ENCODE measurements at places on chromosomes 1 and 21. TPM values are rescaled to one million over a fixed set of nuclear protein-coding genes. Genes with fewer than 3 reads are reported as not detected.
A peak's percentile ranks its signal among the peaks of the same experiment; 100 is the strongest.

The S100A9 gene
- 96.6 TPM for total RNA-seq

The HUNK gene
- total RNA-seq: 5.0 TPM

- no peak for DNase-seq
Observed at GRCh38 chr1:220198186-220199005, 73.9 kb downstream of the RAB3GAP2 start.

The JAM2 gene
- total RNA-seq: 4.2 TPM

The APOBEC4 gene
- not detected for total RNA-seq

The FAM163A gene
- 0.67 TPM for total RNA-seq

GRCh38 chr1:35555601-35556477 lies 1.4 kb downstream of the KIAA0319L start:
- no peak for DNase-seq

DNA sequence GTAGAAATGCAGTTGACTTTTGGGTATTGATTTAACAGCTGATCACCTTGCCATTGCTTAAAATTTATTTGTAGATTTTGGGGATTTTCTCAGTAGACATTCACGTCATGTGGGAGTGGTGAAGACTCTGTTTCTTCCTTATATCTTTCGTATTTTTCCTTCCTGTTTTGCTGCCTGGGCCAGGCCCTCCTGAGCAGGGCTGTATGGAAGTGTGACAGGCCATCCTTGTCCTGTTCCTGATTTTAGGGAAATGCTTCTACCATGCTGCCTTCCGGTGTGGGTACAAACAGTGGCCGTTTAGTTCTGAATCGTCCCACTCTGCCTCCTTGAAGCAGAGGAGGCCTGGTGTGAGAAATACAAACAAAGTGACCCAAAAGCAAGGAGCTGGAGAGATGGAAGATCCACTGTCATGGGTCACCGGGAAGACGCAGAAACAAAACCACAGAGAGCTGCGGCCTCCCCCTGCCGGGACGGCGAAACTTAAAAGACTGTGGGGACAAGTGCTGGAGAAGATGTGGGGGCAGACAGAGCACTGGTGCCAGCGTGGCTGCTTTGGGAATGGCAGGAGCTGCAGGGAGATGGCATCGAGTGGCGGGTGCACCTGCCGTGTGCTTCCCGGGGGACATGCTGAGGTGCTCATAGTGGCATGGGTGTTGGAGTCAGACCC lies 7.6 kb downstream of the AGPAT3 start:
- DNase-seq: no peak

The ARHGAP30 gene
- total RNA-seq: 8.0 TPM

DNA sequence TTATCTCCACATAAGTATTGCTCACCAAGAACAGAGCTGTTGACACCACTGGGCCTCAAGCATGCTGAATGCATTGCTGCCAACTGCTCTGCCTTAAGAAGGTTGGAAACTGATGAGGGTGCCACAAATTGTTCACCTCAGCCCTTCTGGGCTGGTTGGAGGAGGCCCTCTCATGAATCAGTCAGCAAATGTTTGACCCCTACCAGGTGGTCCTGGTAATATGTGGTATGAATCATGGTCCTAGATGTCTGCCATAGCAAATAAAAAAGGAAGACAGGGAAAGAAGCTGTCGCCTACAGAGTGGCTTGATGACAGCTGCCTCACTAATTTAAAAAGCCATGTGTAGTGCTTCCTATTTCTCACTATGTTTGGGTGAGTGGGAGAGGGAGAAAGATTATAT lies 12.2 kb downstream of the SPATA46 start:
- no peak for DNase-seq

The JAK1 gene
- total RNA-seq: 251 TPM

- no peak for DNase-seq
Observed at GRCh38 chr21:45116066-45116465, 41.7 kb downstream of the ADARB1 start.

- peak; percentile 83 for DNase-seq
Observed at GRCh38 chr21:43343095-43343991, 83.6 kb downstream of the SIK1 start.

DNA sequence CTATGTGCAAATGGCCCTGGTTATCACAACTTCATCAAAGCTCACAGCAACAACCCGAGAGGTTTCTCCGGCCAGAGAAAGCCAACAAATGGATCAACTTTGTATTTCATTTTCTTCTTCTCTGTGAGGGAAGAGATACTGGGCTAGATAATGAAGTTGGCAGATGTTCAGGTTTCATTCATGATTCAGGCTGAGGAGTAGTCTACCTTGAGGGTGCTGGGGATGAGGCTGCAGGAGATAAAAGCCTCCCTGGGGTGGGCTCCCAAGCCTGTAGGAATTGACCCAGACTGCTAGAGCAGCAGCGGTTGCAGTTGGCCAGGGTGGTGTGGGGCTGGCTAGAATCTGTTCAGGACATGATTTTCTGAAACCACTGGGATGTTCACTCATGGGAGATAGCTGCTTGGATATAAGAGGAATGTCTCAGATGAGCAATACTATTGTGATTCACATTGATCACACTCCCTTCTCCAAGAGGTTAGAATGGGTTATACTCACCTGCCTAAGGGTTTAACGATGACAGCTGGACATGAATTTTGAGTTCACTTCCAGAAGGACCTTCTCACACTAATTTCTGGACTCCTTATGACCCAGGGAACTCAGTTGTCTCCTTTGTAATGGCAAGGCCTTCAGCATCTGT lies 64.0 kb downstream of the SYT6 start:
- no peak for DNase-seq

DNA sequence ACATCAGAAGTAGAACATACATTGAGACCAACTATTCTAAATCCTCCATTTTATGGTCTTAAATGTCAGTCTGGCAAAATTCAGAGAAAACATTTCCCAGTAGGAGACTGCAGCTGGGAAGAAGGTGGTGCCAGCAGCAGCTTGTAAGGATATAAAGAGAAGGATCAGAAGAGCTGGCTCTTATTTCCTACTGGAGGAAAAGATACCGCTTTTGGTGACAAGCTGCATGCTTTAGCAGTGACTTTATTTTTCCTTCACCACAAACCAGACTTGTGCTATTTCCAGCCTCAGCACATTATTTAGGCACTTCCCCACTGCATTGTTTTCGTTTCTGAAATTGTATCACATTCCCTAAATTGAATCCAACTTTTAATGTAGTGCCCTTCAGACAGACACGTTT lies 28.4 kb downstream of the RNF11 start:
- no peak for DNase-seq
